ENCODE measurements at places on chromosomes 3 and 15.

DNA sequence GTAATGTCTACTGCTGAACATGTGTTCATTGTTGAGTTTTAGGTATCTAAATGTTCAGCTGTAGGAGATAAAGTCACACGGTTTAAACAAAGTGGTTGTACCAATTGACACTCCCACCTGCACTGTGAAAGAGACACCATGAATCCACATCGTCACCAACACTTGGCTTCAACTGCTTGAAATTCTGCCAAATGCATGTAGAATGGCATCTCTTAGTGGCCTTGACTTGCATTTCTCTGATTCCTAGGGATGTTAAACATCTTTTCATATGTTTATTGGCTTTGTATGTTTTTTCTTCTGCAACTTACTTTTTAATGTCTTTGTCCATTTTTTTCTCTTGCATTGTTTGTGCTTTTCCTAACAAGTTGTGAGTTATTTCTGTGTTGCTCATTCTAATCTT lies 43.4 kb downstream of the RPLP1 start:
- no peak for DNase-seq

- DNase-seq, result no peak
Observed at GRCh38 chr3:108437439-108437838, 73.0 kb downstream of the MYH15 start.

GRCh38 chr3:175018946-175019727 lies 160.0 kb downstream of the NAALADL2 start:
- no peak for DNase-seq

- no peak for DNase-seq
Observed at GRCh38 chr3:69209413-69209812, 87.0 kb upstream of the LMOD3 start.

DNA sequence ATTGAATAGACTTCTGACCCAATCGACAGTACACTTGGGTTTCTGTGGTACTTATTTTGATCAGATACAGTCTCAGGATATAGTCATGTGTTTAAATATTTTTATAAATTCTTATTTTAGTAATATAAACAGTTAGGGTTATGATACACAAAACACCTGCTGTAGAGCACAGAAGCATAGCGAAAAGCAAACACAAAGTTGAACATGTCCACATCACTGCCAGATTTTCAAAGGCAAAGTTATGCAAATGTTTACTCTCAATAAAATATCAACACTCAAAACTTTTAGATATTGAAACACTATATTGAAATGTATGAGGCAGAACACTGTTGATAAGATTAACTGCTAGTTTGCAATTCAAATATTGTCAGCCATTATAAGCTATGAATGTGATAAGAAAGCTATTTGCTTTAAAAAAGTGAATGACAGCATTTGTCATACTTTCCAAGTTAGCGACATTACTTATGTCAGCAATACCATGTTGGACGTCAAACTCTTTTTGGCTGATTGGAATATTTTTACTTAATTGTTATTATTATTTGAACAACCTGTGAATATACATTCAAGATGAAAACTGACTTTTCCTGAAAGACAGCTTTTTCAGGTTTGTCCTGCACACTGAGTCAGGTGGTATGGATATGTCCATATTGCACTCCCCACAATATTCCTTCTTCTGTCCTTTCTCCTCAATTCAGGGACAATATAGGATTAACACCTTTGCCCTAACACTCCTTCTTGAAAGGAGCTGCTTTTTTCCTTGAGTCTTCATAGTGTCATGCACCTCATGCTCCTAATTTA lies 367.1 kb downstream of the EPHA3 start:
- DNase-seq, result no peak

DNA sequence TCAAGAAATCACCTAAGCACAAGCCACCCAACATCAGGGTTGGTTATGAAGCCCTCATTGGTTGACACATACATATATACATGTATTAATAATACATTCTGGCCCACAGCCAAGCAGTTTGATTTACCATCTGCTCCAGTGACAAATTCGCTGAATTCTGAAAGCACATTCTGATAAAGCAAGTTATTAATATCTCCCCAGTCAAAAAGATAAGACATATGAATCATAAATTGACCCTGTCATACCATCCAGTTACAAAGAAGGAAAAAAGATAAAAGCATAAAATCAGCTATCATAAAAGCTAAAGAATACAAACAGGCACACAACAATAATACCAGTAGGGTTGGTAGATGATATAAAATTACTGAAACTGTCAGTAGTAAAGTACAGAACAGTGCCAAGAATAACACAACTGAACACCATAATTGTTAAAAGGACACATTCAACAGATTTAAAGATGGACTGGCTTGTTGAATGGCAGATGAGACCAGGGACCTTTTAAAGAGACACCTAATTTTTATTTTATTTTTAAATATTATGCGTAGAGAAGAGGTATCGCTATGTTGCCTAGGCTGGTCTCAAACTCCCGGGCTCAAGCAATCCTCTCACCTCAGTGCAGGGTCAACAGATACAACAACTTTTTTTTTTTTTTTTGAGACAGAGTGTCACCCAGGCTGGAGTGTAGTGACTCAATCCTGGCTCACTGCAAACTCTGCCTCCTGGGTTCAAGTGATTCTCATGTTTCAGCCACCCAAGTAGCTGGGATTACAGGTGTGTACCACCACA lies 7.7 kb downstream of the SNX4 start:
- DNase-seq, result peak; percentile 5

GRCh38 chr15:100595964-100596363 lies 6.0 kb downstream of the LINS1 start:
- DNase-seq, result no peak

DNA sequence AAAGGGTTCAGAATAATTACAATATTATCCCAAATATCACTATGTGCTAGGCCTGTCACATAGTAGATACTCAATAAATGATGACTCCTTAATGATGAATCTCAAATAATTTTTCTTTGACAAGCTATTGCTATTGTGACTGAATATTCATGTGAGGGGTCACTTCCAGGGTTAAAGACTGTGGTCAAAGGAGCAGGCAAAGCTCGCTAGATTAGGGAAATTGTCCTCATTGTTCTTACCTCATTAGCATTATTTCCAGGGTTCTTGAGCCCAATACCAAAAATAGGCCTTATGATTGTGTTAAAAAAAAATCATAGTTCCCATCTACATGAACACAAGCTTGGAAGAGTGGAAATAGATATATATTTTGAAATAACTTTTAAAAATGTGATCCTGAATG lies 252.2 kb downstream of the GAP43 start:
- no peak for DNase-seq

GRCh38 chr3:12158387-12159226 lies at the start of gene TIMP4:
TIMP4 (minus strand) TSS chr3:12158912; CDS start chr3:12158840, 72 bp downstream.
- DNase-seq, result no peak

GRCh38 chr15:39336926-39337325 lies 244.0 kb upstream of the THBS1 start:
- no peak for DNase-seq

DNA sequence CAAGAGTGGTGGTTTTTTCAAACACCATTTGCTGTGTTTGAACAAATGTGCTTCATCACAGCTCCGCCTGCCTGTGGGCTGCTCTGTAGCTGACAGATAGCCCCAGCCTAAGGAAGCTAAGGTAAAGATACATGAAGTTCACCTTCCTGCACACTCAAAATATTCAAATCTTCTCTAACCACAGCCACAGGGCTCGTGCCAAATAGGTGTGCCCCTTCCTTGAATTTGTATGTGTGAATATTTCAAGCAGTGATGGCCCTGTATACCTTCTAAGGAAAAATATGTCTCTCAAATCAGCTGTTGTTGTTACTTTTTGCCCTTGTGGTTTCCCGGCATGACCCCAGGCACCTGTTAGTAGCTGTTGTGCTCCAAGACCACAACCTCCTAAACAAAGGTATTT lies 92.8 kb downstream of the CCNL1 start:
- DNase-seq, result no peak

Measured in fibroblast of skin of left quadriceps (primary cell).